Kidney (tissue), 22 donors: ENCODE measurements at places on chromosomes 3 and 15. TPM values are rescaled to one million over a fixed set of nuclear protein-coding genes. Genes with fewer than 3 reads are reported as not detected.

DNA sequence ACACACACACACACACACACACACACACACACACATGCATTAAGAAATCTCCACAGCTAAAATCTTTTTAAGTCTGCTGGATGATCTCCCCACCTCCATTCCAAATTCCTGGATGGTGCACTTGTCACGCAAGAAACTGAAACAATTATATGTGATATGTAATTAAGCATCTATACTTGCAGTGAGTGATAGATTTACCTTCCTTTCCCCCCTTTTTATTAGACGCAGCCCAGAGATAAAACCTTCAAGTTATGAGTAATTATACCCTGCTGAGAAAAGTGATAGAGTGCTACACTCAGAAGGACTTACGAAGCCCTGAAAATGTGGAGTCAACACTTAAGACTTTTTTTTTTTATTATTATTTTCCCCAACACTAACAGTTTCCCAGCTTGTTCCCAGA, 255.2 kb downstream of the LSAMP start:
- DNase-seq, result no peak

DNA sequence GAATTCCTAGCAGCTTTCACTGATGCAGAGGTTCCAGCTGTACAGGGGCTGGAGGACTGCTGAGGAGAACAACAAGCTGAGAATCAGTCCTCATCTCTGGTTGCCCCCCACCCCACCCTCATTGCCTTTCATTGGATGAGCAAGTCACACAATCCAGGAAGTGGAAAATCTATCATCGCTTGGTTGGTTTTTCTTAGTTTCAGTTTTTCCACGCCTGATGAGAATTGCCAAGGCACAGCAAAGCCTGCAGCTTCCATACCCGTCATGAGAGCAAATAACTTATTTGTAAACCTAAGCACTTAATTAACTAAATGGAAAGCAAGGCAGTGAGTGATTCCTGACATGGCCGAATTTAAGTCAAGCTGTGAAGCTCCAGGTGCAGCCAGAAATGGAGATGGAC, 21.4 kb upstream of the LIPC start:
- DNase-seq, result no peak

DNA sequence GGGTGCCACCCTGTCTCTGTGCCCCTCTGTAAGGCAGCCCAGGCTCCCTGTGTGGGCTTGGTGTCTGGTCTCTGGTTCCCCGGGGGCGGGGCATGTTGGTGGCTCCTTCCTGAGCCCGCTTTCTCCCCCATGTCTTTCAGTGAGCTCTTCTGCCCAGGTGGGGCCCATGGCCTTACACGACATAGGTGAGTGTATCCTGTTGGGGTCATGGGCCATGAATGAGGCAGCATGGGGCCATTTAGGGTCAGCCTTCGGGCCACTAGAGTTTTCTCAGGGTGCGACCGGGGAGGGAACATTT, 195.1 kb downstream of the UBE3A start:
- no peak for DNase-seq

The GNB4 gene
- 3.9 TPM for polyA plus RNA-seq

DNA sequence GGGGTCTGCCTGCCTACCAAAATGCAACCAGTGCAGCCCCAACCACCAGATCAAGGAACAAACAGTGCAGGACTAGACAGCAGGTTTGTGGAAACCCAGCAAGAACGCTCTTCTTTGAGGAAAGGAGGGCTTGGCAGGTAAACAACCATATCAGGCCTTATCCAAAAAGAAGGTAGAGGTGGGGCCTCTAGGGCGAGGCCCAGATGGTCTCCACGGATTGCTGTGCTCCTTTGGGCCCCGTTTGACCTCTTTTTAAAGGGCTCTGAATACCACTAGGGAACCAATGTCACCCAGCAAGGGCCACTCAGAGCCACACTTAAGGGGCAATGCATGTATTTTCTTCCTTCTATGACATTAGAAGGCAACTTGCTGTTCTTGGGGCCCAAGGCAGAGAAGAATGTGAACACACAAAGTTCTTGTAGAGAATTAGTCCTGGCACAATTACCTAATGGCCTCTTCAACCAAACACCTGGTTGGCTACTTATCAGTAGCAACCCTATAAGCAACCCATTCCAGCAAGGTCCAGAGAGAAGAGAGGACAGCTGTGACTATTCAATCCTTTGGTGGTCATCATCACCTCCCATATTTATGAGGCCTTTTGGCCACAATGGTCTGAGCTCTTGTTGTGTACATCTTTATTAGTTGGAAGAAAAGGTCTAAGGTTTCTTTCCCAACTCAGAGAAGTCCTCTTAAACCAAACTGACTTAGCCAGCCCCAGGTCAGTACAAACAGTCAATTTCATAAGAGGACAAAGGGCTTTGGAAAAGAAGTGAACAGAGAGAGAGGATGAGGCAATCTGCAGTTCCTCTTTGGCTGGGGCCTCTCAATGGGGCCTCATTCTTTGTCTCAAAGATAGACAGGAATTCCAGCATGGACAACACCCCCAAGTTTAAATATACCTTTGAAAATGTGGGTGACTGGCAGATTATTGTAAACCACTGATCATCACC, 36.0 kb downstream of the FOXP1 start:
- no peak for DNase-seq

GRCh38 chr3:126434264-126434590, 39.5 kb downstream of the CFAP100 start:
- DNase-seq, result no peak

DNA sequence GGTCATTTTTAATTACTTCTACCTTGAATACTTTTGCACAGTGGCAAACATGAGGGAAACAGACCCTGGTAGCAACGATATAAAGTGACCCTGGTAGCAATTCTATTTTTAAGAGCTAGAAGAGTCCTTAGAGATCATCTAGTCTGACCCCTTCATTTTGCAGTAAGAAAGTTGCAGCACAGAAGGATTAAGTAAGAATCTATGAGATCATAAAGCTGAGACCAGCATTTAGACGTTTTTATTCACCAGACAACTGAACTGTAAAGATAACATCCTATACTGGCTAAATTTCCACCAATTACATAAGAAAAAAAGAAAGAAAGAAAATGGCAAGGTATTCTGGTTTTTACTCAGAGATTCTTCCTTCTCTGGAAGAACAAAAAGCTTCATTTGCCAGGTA, 49.9 kb downstream of the LRRFIP2 start:
- no peak for DNase-seq

DNA sequence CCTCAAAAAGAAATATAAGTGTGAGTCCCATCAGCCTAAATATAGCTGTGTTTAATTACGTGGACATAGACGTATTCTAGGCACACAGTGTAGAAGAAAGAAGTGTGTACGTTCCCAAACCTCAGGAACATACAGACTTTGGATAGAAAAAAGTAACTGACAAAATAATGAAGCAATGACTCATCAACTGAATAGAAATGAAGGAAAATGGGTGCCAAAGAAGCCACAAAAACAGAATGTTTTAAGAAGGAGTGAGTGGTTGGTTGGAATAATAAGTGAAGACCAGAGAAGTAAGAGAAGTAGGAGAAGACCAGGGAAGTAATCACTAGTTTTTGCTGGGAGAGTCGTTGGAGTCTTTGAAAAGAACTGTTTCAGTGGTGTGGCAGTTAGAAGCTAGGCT, 518.1 kb downstream of the ROBO1 start:
- no peak for DNase-seq

- DNase-seq, result no peak
Measured at GRCh38 chr3:125481786-125482185, 38.2 kb downstream of the SNX4 start.

The SAXO2 gene
- polyA plus RNA-seq, result 5.1 TPM

The SLC22A14 gene
- polyA plus RNA-seq, result 0.75 TPM

The CFAP100 gene
- 0.60 TPM for polyA plus RNA-seq

GRCh38 chr3:31105438-31106077, 211.1 kb upstream of the GADL1 start:
- no peak for DNase-seq

The SLC9A9 gene
- 3.7 TPM for polyA plus RNA-seq

The MOBP gene
- polyA plus RNA-seq, result not detected

- no peak for DNase-seq
Measured at GRCh38 chr15:51353976-51354375, 12.5 kb downstream of the GLDN start.

The MYEF2 gene
- polyA plus RNA-seq, result 17.6 TPM

GRCh38 chr3:58173669-58174398, 36.9 kb downstream of the DNASE1L3 start:
- DNase-seq, result peak; percentile 80

DNA sequence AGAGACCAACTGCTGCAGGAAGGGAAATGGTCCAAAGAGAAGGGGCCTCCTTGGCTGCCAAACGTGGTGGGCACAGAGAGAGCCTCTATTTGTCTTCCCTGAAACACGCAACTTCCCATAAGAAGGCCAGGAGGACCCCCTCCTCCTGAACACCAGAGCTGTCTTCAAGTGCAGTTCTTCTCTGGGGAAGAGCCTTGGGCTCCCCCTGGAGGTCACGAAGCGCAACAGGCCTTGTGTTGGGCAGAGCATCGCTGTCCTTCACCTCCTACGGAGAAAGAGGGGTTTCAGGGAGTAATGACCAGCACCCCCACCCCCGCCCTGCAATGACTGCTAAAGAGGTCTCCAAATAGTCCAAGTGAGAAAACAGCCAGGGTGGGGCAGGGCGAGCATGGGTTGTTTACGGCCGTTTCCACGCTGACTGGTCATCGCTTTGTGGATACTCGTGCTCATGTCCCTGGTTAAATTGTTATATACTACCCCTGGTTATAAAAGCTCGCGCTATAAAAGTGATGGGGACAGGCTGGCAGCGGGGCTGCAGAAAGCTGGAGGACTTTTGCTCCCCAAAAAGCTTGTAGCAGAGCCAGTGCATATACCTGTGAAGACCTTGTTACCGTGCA, 397.5 kb upstream of the ATP10A start:
- peak; percentile 66 for DNase-seq

GRCh38 chr15:93034512-93034911, 54.5 kb downstream of the RGMA start:
- no peak for DNase-seq

DNA sequence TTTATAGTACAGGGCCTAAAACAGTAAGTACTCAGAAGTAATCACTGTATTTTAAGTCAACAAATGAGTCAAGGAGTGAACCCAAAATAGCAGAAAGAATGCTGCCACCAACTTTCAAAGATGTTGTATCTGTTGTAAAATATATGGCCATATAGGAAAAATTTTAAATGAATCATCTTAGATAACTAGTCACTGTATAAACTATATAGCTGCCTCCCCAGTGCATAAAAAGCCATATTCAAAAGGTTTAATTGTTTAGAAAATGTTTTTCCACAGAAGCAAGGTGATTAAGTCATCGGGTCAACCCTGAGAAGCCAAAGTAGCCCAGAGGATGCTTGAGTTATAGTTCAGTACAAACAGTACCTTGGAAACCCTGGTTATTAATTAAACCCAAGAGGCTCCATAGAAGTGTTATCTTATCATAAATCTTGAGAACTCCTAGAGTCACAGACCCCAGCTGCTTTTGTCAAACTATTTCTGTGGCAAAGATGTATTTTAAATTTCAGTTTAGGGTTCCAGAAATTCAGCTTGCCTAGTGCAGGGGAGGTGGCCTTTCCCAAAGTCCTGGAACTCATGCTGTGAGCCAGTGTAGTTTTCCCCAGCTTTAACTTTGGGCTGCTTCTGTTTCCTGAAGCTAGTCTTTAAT, 39.2 kb downstream of the MBNL1 start:
- no peak for DNase-seq

DNA sequence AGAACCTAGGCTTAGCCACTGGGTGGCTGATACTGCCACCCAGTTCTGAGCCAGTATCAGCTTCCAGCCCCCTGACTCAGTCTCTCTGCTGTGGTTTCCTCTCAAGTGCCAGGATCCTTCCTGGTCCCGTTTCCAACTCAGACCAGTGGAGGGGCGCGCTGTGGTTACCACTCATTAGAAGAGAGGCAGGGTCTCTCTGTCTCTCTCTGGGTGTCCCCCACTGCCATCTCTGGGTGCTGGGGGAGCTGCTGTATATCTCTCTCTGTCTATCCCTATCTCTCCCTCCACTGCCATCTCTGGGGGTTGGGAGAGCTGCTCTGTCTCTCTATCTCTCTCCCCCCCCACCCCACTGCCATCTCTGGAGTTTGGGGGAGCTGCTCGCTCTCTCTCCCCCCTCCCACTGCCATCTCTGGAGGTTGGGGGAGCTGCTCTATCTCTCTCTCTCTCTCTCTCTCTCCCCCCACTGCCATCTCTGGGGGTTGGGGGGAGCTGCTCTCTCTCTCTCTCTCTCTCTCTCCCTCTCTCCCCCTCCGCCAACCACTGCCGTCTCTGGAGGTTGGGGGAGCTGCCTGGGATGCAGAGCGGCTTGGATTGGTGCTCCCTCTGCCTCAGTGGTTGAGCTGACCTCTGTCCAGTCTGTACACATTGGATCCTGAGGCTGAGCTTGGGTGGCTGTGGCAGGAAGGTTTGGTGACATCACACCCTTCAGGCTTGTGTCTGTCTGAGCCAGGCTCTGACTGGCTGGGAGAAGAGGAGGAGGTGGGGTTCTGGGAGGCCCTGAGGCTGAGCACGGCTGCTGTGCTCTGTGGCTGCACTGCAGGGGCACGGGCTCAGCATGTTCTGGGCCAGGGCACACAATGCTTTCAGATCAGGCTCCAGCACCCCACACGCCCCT, 98.9 kb downstream of the APBA2 start:
- DNase-seq, result peak; percentile 82

The RLBP1 gene
- polyA plus RNA-seq, result not detected

- no peak for DNase-seq
Measured at GRCh38 chr15:67977414-67978089, 76.6 kb upstream of the PIAS1 start.

GRCh38 chr3:58341376-58341775, 8.7 kb downstream of the PXK start:
- DNase-seq, result no peak

GRCh38 chr15:99606646-99607045, 40.9 kb downstream of the MEF2A start:
- DNase-seq, result no peak

The CCDC39 gene
- polyA plus RNA-seq, result not detected

- DNase-seq, result peak; percentile 30
Measured at GRCh38 chr3:114213627-114214541, 23.5 kb downstream of the ZNF80 start.

The LRRIQ4 gene
- polyA plus RNA-seq, result not detected

- no peak for DNase-seq
Measured at GRCh38 chr3:50186096-50186495, 5.3 kb upstream of the GNAT1 start.

The TMEM108 gene
- 1.5 TPM for polyA plus RNA-seq

The AGBL1 gene
- not detected for polyA plus RNA-seq

- no peak for DNase-seq
Measured at GRCh38 chr3:151227266-151227806, 24.3 kb upstream of the GPR171 start.

GRCh38 chr3:169940470-169941181, 26.0 kb upstream of the SEC62 start:
- no peak for DNase-seq

GRCh38 chr3:189629803-189630455, 1.3 kb upstream of the TP63 start:
- peak; percentile 37 for DNase-seq
